Activated T-helper 2 cell treated with anti-CD3 and anti-CD28 coated beads, Interferon-gamma antibody, Interleukin-2, Interleukin-4, amounts not matched to agents 10 μg/mL and 5 μg/mL and 100 μg/mL, durations not matched to agents 14 hours and 24 hours and 36 hours (primary cell): ENCODE measurements at places on chromosomes 5 and 9. TPM values are rescaled to one million over a fixed set of nuclear protein-coding genes. Genes with fewer than 3 reads are reported as not detected.
A peak's percentile ranks its signal among the peaks of the same experiment; 100 is the strongest.

DNA sequence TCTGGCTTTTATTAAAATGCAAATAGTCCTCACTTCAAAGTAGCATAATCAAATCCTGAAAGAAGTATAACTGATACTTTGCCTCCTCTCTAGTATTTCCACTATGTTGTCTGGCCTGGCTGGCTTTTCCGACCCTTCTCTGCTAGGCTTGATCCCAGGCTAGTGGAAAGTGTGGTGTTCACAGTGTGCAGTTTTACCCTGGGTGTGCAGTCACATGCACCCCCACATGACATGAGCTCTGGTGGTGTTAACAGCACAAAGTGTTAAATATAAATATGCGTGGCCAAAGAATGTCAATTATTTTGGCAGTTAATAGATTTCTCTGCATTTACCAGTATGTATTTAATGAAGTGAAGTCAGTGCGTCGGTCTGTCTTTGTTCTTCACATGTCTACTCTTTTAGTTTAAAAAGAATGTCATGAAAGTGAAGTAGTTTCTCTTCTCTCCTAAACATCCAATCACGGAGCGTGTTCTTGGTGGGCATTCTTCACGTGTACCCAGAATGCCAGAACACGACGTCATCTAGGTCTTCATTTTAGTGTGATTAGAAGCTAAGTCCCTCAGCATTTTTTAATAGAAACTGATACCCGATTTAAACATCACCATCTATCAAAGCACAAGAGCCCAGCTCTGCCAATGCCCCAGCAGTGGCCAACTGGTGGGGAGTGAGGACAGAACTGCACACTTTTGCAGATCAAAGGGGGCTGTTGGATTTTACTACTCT lies 286.4 kb downstream of the FANCC start:
- DNase-seq: no peak

DNA sequence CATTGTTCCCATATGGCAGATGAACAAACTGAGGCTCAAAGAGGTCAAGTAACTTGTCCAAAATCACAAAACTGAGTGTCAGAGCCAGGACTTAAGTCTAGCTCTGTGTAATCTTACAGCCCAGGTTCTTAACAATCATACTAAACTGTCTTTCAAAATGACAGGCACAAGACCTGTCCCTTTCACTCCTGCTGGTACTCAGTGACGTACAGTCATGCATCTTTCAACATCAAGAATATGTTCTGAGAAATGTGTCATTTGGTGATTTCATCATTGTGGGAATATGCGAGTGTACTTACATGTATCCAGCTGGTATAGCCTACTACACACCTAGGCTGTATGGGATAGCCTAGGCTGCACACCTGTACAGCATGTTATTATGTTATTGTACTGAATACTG lies 646.8 kb upstream of the WWC1 start:
- DNase-seq: no peak

GRCh38 chr5:66689522-66690220 lies 93.5 kb downstream of the MAST4 start:
- no peak for DNase-seq

- no peak for DNase-seq
Observed at GRCh38 chr5:127421471-127421870, 96.0 kb upstream of the PRRC1 start.

DNA sequence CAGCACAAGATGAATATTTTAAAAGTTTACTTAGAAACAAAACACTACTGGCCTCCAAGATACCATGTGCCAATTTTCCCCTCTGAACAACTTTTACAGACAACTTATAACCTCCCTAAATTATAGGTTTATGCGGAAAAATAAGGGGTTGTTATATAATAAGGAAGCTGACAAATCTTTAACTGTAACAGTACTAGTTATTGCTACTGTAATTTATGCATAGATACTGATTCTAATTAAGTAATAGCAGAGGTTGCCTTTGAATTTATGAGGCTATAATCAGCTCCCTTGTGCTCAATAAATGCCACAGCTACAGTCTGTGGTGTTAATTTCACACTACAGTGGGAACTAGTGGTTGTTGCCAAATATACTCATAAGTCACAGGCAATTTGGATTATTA lies 291.3 kb upstream of the PCSK5 start:
- no peak for DNase-seq

DNA sequence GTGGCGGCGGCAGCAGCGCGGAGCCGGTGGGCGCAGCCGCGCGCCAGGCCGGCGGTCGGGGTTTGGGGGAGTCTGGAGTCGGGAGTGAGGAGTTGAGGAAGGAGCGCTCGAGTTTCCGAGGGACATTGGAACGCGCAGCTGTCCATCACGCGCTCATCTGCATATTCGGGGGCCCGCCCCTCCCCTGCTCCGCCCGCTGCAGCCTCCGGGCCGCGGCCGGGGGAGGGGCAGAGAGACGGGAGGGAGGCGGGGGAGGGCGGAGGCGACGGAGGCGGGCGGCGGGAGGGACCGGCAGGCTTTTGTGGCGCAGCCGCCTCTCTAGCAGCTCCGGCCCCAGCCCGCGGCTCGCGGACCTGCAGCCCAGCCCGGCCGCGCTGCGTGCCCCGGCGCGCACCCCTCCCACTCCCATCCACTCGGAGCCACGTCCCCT lies at the start of gene IRX2:
Gene IRX2, minus strand, starts transcription at position 86 of the 430 bp plus-strand sequence. CDS start 264 bp downstream, outside the sequence.
- DNase-seq: no peak

DNA sequence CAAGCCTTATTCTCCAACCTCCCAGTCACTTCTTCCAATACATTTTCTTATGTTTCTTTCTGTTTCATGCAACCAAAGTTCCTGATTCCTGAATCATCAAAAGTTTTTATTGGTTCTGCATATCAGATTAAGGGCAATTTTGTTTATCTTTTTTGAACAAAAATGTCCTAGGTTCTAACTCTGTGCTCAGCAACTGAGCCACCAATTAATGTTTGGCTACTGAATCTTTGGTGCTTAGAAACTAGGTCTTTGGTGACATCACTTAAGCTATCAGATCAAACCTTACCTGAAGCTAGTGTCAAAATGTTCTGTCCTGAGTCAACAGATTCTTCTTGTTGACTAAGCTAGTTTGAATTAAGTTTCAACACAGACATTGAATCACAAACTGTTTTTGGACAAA lies 56.1 kb downstream of the FGF18 start:
- DNase-seq: no peak

- no peak for DNase-seq
Observed at GRCh38 chr5:93425096-93425495, 155.9 kb downstream of the NR2F1-AS1 start.

DNA sequence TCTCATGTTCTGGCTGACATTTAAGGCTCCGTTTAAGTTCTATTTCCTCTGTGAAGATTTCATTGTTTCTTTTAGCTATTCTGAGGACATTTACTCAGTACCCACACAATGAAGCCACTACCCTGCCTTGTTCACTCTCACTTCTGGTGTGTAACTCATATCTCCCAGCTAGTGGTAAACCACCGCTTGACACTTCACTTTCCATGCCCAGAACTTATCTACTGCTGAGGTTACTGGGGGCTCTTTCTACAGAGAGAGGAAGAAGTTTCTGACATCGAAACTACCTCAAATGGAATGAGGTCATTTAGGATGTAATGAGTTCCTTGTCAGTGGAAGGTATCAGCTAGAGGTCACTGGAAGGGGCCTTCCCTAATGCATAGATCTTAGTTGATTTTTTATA lies 501.5 kb downstream of the DMAC1 start:
- DNase-seq: peak; percentile 27

DNA sequence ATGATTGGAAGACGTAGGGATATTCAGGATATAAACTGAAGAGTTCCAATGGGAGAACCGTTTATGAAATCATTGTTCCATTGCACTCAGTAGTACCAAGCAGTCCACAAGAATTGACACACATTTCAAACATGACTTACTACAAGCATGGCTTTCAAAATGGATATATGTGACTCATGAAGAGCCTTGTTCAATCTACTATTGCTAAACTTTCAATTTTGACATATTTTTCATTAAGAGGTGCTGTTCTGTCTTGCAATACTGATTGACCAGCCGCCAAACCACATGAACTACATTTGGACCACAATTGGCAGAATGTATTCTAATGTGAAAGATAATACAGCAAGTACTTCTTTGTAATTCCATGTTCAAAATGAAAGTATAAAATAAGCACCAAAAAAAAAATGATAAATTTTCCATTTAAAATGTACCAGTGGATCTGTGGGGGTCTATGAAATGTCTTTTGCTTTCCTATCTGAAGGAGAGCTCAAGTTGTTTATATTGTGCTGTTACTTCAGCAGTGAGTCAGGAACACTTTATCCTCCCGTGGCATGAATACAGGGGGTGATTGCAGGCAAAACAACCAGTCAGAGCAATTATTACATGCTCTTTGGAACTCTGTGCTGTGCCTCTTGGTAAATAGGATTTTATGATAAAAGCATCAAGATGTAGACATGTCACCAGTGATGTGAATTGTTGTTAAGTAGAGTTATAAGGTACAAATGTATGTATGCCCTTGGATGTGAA lies 366.0 kb downstream of the ARRDC3 start:
- no peak for DNase-seq

DNA sequence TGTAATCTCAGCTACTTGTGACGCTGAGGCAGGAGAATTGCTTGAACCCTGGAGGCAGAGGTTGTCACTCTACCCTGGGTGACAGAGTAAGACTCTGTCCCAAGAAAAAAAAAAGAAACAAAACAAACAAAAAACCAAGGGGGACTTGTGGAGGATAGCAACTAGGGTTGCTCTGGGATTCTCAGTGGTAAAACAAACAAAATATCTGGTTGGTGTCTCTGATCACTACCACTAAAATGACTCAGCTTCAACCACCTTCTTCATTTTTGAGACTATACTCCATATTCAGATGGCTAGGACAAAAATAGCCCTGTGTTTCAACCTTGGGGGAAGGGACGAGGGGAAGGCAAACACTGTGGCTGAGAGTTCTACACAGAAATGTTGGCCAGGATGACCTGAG lies 110.3 kb downstream of the ARRDC3 start:
- no peak for DNase-seq

Gene FAM78A
- total RNA-seq: 55.3 and 55.5 TPM in 2 replicates

Gene EGFLAM
- total RNA-seq: not detected in 2 replicates

Gene APBA1
- total RNA-seq: 0.98 and 0.99 TPM in 2 replicates

Gene GFI1B
- not detected in 2 replicates for total RNA-seq

Gene TXNDC15
- 53.9 and 56.9 TPM in 2 replicates for total RNA-seq
